ENCODE measurements at places on chromosomes 11 and 22.

GRCh38 chr11:72326151-72326848 is 82.3 kb upstream of the PHOX2A start:
- peak; percentile 72 for DNase-seq

- DNase-seq, result peak; percentile 42
These were observed 1.9 kb downstream of the MMP7 start for GRCh38 chr11:102528618-102529017.

DNA sequence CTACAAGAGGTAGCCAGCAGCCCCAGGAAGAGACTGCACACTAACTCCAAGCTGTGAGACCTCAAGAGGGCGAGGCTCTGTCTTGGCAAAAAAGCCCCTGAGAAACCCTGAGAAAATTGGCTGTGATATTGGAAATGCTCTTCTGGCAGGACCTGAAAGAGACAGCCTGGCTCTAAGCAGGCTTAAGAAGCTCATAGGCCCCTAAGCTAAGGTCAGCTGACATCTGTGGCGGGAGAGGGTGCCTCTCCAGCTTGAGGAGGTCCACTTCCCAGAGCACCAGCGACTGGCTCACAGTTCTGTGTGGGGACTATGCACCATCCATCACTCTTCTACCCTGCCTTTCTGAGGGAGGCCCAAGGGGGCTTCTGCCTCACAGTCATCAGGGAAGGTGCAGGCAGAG is 12.4 kb downstream of the PLEKHA7 start:
- DNase-seq, result no peak

DNA sequence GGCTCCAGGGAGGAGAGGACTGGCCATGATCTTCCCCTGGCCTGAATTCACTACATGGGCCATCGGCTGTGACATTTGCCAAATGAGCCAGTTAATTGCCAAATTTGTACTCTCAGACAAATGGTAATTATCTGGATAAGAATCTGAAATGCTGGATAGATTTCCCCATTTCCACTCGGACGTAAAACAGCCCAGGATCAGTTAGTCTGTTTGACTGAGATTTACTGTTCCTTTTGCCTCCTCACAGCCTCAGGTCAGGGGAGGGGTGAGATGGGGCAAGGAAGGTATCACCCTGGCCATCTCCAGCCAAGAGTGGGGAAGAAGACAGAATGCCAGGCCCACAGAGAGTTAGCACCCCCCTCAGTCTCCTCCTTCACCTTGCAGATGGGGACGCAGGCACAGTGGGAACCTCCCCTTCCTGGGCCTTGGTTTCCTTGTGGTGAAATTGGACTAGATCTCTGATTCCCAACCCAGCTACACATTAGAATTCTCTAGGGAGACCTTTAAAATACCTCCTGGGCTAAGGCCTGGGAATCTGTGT is 5.2 kb downstream of the TRIM29 start:
- no peak for DNase-seq

GRCh38 chr11:112248201-112248600 is 12.5 kb downstream of the PLET1 start:
- peak; percentile 62 for DNase-seq

DNA sequence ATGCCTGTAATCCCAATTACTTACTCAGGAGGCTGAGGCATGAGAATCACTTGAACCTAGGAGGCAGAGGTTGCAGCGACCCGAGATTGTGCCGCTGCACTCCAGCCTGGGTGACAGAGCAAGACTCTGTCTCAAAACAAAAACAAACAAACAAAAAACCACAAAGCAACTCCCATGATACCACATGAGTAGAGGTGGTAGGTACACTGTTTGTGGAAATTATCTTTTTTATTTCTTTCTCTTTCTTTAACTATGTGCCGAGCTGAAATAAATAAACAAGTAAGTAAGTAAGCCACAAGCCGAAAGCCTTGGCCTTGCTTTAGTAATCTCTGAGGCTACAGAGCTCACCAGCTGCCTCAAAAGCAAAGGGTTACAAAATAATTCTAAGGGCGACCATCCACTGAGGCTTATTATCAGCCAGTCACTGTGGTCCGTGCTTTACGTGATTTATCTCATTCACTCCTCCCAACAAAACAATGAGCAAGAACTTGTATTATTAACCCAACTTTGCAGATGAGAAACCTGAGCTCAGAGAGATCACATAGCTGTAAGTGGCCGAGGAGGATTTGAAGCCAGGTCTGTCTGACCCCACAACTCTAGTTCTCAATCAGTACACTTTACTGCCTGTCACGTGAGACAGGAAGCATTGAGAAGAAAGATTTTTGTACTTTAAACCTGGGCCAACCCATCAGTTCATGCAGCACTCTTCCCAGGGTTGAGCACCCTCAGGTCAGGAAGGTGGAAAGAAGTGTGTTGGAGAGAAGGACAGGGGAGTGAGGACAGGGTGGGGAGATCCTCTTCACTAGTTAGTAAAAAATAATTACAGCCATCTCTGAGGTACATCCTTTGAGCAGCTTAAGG is 69.8 kb upstream of the MTMR2 start:
- no peak for DNase-seq

- peak; percentile 69 for DNase-seq
These were observed 13.2 kb upstream of the OR4C12 start for GRCh38 chr11:49995565-49995964.

- no peak for DNase-seq
These were observed 139.6 kb downstream of the FAT3 start for GRCh38 chr11:92364177-92364576.

Data from epithelial cell of esophagus (primary cell).